ENCODE measurements at places on chromosomes 5 and 9.

DNA sequence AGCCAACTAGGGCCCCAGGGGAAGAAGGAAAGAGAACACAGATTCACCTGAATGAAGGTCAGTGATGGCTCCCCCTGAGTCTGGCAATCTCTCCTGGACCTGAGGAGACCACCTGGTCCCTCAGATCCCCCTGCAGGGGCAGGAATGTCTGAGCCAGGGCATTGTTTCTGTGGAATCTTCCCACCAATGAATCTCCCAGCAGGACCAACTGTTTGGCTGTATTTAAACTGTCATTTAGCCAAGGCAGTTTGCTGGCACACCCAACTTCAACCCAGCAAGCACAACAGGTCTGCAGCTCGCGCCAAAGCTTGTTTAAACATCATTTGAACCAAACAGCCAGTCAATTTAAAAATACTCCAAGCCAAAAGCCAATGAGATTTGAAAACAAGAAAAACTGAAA, 92.6 kb downstream of the SH3TC2 start:
- no peak for DNase-seq

GRCh38 chr9:133842174-133842573, 104.0 kb upstream of the SARDH start:
- DNase-seq: no peak

DNA sequence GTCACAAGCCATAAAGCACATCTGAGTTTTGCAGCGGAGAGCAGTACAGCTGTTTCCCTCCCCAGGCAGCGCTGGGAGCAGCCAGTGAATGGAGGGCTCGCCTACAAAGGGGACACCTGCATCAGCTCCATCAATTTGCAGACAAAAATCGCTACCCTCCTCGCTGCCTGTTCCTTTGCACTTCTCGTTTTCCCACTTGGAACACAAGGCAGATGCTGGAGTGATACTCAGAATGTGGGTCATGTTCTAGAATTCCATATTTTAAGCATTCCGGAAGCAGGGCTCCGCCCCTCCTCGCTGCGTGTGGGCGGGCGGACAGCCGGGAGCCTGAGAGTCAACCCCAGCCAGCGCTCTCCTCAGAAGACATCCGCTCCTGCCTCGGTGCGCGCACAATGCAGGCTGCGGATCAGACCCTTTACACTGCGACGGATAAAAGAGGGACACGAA, 92.1 kb downstream of the LMNB1 start:
- DNase-seq: no peak

DNA sequence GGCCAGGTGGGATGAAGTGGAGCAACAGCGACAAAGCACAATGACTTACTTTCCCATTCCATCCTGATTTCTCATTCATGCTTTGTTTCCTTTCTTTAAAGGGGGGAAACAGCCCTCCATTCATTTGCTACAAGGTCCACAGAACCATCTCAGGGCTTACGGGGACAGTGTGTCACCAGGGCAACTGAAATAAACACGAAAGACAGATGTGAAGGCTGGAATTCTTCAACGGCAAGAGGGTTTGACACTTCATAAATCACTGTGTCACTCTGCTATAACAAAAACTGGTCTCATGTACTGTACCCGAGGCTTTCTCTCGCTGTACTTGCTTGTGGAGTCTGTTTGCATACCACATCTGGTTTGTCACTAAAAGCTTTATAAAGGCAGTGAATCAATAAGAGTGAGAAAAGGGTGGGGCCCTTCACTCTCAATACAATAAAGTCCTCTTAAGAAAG, 150.8 kb downstream of the EFNA5 start:
- no peak for DNase-seq

- DNase-seq: no peak
Observed at GRCh38 chr5:38208782-38209378, 49.5 kb upstream of the EGFLAM start.

GRCh38 chr5:152427721-152428120, 22.6 kb upstream of the NMUR2 start:
- DNase-seq: no peak

DNA sequence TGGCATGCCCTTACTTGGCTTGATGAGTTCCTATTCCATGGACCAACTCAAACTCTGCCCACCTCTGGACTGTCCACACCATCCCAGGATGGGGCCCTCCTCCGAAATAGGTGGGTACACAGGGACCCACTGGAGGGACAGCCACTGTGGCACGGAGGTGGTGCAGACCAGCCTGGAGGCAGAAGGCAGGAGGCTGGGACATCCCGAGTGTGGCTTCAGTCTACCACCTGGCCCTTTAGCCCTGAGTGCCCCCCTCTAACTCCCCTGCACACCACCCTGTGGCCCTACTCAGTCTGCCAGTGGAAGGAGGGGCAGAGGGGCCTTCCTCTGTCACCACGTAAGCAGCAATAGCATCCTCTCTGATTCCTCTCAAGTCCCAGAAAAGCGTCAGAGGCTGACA, 3.7 kb downstream of the IL3 start:
- no peak for DNase-seq

- no peak for DNase-seq
Observed at GRCh38 chr5:95081982-95082381, 202.9 kb downstream of the MCTP1 start.

DNA sequence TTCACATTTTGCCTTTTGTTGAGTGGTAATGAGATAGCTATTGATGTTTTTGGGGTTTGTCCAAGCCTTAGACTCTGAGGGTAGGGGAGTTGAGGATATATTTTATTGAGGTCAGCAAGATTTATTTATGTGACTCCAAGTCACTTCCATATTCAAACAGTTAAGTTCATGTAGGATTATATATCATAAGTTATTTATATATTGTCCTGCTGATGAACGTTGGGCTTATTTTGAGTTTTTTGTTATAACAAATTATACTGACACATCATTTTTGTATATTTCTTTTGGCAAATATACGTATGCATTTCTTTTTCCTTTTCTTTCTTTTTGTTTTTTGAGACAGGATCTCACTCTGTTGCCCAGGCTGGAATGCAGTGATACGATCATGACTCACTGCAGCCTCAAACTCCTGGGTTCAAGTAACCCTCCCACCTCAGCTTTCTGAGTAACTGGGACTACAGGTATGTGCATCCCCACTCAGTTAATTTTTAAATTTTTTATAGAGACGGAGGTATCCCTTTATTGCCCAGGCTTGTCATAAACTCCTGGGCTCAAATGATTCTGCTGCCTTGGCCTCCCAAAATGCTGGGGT, 23.5 kb upstream of the IL12B start:
- no peak for DNase-seq

DNA sequence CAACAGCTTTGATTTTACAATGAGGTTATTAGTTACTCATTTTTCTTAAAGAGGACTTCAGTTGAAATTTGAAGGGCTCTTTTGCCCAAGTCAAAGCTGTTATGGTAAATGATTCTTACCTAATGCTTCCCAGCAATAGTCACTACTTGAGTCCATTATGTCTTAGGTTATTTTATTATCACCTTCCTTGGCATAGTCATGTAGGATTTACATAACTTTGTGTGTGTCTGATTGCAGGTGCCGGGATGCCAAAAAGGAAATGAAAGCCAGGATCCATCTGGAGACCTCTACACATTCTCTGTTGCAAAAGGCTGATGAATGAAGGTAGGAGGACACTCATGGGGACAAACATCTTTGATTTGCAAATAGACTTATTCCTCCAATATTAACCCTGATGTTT, 38.8 kb upstream of the PLPPR1 start:
- no peak for DNase-seq

DNA sequence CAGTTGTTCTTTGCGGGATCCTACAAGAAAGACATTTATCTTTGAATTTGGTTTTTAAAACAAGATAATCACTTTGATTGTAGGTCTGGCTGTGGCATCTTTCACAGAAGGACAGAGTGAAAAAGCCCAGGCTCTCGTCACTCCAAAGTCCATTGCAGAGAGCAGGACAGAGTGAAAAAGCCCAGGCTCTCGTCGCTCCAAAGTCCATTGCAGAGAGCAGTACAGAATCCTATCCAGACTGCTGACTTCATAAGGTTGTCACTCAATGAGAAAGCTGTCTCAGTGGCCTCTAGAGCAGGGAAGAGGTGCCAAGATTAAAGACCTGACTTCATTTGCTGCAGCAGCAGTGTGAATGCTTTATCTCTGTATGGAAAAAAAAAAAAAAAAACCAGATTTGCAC, 16.3 kb upstream of the GPX8 start:
- no peak for DNase-seq

DNA sequence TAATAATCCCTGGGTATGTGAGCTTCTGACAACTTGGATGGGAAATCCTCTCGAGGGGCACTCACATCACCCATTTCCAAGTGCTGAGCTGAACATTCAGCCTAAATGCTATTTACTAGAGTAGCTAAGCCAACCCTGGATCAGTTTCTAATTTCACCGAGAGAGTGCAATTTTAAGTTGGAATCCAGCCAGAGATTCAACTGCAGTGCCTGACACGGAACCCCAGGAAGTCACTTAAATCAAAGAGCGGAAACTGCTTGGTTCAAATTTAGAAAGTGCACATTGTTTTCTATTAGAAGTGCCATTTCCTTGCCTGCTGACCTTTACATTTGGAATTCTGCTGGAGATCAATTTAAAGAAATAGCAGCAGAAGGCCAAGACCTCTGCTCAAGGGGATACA, 8.8 kb downstream of the SPRY4 start:
- DNase-seq: no peak

DNA sequence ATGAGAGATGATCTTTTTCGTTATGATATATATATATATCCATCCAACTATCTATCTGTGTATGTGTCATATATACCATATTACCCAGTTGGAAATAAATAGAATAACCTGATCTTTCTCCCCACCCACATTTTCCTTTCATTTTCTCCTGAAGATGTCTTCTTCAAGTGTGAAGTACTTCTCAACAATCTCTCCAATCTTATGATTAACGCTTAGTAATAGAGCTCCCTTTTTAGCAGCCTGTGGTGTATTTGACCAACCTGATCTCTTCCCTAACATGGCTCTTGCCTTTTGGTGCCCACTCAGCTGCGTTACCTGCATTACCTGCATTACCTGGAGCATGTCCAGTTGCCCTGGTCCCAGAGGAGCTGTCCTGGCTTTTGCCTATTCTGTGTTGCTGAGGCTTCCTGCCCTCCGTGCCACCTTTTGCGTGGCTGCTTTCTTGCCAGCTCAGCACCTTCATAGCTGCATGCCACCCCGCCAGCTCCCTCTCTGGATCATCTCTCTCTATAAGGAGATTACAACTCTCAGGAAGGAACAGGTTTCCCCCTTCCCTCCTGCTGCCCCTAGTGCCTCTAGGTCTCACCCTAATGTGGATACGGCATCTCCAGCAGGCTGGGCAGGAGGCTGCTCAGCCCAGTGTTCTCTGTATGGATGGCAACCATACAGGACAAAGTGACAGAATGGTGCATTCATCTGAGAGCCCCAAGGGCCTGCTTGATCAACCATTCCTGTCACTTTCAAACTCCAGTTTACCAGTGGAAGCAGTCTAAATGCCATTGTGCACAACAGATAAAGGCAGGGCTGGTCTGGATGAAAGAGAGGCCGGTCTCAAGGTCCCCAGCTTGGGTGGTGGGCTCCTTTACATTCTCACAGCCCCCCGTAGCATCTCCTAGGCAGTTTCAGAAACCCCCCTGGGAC, 126.7 kb downstream of the GADD45G start:
- DNase-seq: no peak

DNA sequence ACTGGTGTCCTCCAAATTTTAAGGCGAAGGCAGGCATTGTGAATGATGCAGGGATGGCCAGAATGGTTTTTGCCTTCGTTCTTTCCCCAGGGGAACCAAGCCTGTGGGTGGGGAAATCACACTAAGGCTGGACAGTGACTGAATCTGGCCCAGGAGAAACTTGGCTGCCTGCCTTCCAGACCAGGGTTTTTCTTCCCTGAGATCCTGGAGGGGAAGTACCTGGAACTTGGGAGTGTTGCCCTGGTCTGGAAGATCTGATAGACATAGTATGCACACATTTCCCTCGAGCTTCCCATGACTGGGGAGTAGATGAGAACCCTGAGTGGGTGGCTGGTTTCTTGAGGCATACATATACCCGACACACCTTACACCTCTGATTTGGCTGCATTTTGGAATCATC, 664 bp upstream of the IL11RA start:
- DNase-seq: no peak

DNA sequence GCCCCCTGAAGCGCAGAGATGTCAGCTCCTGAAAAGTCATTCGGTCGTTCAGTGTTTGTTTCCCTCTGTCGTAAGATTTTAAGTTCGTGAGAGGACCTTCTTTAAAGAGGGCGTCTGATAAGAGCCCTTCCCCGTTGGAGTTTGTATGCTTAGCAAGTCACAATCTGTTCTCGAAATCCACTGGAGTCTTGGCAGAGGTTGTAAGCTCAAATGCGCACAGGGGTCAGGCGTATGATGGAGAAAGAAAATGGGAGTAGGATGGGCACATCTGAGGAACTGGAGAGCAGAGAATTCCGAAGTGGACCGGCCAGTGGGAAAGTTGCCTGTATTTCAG, 710 bp downstream of the HSD17B4 start:
- no peak for DNase-seq

- no peak for DNase-seq
Observed at GRCh38 chr9:4382722-4383317, 83.0 kb upstream of the GLIS3 start.

Data from activated CD4-positive, alpha-beta T cell treated with anti-CD3 and anti-CD28 coated beads for 1 hour (primary cell).